ENCODE measurements at places on chromosomes 4 and X.

DNA sequence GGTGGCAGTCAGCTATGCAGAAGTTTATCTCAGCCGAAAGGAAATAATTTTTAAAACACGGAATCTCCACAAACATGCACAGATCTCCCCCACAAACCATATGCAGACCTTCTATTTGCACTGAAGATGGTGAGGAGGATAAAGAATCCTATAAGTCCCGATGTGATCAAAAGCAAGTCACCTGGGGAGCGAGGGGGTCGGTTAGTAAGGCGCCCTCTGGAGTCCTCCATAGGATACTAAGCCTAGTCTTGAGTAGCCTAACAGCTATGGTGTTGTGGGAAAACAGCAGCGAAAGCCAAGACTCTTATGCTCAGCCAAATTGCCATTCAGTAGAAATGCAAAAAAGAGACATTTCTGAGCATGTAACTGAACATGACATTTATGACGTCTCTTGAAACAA lies 210.9 kb downstream of the FRMPD4 start:
- no peak for DNase-seq

DNA sequence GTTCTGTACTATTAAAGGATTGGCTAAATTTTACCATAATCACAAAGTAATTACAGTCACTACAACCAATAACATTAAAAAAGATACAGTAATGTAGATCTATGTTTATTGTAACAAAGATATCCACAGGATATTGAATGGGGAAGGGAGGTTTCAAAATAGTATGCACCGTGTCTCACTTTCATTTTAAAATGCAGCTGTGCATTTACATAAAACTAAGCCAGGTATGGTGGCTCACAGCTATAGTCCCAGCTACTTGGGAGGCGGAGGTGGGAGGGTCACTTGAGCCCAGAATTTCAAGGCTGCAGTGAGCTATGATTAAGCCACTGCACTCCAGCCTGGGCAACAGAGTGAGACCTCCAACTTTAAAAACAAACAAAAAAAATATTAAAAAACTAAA lies 8.5 kb downstream of the SRP72 start:
- DNase-seq, result no peak

GRCh38 chrX:134174273-134174660 lies 62.7 kb upstream of the CCDC160 start:
- no peak for DNase-seq

GRCh38 chrX:44765556-44765955 lies 78.3 kb upstream of the DUSP21 start:
- DNase-seq, result no peak

GRCh38 chr4:20809812-20810211 lies 109.6 kb downstream of the PACRGL start:
- DNase-seq, result no peak

- DNase-seq, result no peak
These were observed 144.3 kb downstream of the NWD2 start for GRCh38 chr4:37388681-37389365.

DNA sequence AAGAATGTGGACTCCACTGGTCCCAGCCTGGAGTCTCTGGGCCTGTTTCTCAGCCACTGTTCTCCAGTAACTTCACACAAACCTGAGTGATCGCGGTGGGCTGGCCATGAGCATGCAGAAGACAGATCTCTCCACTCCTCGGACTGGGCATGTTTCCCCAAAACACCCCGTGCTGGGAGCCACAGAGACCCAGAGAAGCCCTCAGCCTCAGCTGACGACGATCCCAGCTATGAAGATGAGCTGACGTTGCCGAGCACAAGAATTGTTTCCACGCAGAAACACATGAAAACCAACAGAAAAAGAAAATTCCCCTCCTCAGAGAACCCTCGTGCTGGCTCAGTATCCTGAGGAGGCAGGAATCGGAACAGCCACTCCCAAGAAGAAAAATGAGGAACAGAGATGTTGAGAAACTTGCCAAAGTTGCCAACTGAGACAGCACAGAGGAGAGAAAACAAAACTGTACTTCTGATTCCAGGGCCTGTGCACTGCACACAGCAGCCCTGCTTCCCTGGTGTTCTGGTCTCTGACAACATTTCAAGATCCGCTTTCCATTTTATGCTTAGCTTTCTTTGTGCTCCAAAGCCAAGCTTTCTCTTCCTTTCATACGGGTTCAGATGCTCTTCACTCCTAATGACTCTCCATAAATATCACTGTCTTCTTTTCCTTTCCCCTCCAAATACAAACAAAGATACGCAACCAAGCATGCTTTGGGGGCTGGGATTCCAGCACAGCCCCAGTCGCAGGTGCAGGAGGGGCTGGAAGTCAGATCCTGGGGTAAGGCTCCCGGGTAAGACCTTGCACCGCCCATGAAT lies 81.4 kb downstream of the IRF2 start:
- no peak for DNase-seq

DNA sequence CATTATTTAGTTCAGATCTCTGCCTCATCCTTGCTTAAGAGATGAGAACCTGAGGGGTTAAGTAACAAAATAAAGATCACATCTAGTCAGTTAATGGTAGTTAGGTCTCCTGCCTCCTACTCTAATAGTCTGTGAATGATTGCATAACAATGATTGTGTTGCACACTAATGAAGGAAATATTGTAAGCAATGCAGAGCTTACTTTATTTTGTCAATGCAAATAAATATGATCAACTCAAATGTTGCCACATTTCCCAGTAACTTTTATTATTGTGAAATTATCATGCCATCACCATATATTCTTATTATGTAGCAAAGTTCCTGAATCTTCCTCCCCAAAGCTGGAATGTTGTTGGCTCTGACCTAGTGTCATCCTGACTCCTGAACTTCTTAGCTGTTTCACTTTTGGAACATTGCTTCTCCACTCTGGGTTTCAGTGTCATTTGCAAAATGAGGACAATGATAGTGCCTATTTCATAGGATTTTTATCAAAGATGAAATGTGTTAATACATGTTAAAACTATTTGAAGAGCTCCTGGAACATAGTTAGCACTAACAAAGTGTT lies 17.0 kb upstream of the GABRA4 start:
- no peak for DNase-seq

DNA sequence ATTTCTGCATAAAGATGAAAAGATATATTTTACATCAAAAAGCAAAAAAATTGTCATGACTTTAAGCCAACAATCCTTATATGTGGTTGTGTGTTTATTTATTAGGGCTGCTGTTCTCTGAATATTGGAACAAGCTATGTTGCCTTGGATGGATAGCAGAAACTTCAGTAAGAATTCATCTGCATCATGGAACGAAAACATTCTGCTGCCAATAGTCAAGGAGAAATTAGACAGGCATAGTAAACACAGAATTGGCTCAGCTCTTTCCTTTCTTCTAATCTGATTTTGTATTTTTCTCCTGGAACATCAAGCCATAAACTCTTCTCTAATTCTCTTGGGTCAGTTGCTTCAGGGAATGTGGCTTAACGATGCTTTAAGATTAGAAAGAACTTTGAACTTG lies 1257.0 kb downstream of the NLGN4X start:
- no peak for DNase-seq

- DNase-seq, result peak; percentile 62
These were observed 2.8 kb downstream of the KIT start for GRCh38 chr4:54660591-54660990.

DNA sequence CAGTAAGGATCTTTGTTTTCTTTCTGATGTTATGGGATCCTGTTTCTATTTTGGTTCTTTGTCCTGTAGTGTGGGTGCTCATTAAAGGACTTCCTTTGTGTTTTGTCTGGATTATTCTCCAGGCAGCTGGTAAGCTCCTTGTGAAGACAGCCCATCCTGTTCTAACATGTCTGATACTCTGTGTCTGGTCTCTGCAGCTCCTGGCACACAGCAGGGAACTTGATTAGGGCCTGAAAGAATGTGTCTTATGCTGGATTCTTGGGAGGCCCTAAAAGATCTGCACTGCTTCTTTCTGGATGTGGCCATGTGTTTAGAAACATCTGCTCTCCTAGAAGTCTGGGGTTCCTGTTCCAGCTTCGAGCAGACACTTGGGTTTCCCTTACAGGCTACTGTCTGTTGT lies 38.1 kb upstream of the ATXN3L start:
- DNase-seq, result no peak

GRCh38 chrX:43525901-43526610 lies 130.0 kb upstream of the MAOA start:
- no peak for DNase-seq

DNA sequence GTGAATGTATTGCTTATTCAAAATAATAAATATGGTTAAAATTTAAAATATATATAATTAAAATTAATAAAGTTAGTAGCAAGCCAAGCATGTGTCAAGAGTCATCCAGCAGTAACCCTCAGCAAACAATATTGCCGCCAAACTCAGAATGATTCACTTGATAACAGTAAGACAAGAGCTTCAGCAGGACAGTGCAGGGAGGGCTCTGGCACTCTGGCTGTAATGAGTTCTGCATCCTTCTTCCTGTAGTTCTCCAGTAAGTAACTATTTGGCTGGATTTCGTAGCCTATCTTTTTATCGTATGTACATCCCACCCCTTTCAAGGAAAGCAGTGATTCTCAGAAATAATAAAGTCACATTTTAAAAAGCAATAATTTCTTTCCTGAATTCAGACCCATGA lies 17.6 kb downstream of the OTUD6A start:
- DNase-seq, result no peak

- DNase-seq, result no peak
These were observed 275.4 kb upstream of the CPEB2 start for GRCh38 chr4:14726877-14727361.

GRCh38 chr4:182918044-182918607 lies 940 bp upstream of the DCTD start:
- no peak for DNase-seq

DNA sequence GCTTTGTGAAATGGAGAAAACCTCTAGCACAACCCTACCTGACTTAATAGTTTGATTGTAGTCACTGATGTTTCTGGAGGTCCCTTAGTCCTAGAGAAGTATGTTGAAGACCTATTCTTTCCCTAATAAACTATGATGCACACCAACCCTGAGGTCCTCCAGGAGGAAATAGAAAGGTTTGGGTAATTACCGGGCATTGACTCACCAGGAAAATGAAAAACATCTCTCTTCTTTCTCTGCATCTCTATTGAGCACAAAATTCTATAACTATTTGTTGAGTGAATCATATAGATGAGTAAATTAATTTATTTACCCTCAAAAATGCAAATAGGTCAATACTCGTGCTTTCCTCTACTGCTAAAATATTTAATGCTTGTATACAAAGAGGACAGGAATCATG lies 582.4 kb upstream of the FAM241A start:
- peak; percentile 28 for DNase-seq

DNA sequence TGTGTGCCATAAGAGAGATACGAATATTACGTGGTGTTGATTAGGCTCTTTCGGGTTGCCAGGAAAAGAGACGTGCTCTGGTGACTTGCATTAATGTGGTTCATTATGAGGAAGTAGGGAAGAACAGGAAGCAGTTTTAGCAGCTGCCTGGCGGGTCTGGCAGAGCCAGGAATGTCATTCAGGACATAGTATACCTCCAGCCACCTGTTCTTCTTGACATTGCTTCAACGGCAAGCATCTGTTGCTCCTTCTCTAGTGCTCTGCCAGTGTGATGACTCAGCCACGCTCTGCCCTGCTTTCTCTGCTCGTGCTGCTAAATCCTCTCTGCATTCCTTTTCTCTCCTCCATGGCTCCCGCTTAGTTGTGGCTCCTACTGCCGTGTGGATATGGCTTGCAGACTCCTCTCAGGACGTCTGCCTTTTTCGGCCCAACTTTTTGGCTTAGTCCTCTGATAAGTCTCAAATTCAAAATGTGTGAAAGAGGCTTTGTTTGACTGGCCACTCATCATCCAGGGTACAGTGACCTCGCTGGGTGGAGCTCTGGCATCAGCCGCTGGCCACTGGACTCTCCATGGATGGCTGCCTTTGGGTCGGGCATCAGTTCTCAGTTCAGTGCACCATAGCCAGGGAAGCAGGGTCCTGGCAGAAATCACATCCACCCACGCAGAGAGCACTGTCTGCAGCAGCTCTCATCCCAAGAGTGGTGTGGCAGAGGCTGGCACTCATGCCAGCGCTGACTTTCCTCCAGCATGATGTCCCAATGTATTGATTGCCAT lies 89.3 kb upstream of the KLF3 start:
- DNase-seq, result no peak

- no peak for DNase-seq
These were observed 151.2 kb downstream of the SPATA18 start for GRCh38 chr4:52202251-52202779.

DNA sequence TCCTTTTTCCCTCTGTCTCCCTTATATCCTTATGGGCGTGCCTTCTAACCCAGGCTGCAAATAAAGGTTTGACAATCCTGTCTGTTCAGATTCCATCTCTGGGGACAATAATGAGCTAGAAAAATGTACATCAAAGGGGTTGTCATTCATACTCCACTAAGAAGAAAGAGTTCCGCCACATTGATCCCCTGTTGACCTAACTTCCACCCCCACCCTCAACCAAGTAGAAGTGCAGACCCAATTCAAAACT lies 541 bp upstream of the GABRA3 start:
- no peak for DNase-seq

GRCh38 chr4:182465979-182466378 lies 222.8 kb downstream of the TENM3 start:
- DNase-seq, result no peak

DNA sequence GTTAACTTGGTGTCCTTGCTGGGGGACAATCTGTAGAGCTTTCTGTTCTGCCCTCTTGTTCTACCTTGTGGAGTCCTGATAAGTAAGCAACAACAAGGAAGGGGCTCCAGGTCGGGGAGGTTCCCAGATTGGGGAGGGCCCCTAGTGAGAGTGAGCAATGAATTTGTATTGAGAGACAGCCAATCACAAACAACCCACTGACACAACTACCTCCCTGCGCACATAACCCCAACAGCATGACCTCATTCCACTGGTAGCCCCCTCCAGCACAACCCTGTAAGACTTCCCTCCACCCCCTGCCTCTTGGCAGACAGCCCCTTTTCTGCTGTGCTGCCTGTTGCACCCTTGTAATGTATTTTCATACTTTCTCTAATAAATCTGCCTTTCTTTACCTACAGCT lies 19.7 kb upstream of the PNPLA4 start:
- DNase-seq, result no peak

GRCh38 chrX:38260231-38260630 lies 39.6 kb upstream of the SRPX start:
- no peak for DNase-seq

- no peak for DNase-seq
These were observed 4.7 kb downstream of the XG start for GRCh38 chrX:2756548-2756947.

DNA sequence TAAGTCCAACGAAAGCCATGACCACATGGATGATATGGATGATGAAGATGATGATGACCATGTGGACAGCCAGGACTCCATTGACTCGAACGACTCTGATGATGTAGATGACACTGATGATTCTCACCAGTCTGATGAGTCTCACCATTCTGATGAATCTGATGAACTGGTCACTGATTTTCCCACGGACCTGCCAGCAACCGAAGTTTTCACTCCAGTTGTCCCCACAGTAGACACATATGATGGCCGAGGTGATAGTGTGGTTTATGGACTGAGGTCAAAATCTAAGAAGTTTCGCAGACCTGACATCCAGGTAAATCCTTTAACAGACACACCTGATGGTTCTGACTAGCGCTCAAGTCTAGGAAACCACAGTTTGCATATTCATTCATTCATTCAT lies 6.0 kb downstream of the SPP1 start:
- DNase-seq, result no peak

- no peak for DNase-seq
These were observed 62.1 kb upstream of the GRPR start for GRCh38 chrX:16061296-16061695.
